ENCODE measurements at places on chromosomes 1 and 21.

DNA sequence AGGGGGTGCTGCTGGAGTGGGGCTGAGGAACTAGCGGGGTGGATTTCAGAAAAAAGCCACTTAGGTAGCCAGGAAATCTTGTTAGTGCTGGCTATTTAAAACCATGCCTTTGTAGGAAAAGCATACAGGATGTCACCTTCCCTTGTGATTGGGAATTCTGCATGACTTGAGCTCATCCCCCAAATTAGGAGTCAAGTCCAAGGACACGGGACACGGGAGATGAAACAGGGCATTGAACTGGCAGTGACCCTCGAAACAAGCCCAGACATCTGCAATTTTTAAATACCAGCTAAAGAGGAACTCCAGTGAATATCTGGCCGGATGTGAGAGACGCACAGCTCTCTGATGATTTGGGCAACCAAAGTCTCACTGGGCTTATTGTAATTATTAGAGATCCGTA lies 32.8 kb downstream of the C2CD2 start:
- no peak for DNase-seq

- peak; percentile 54 for DNase-seq
These were observed 23.8 kb upstream of the LRRC8C start for GRCh38 chr1:89608984-89609725.

DNA sequence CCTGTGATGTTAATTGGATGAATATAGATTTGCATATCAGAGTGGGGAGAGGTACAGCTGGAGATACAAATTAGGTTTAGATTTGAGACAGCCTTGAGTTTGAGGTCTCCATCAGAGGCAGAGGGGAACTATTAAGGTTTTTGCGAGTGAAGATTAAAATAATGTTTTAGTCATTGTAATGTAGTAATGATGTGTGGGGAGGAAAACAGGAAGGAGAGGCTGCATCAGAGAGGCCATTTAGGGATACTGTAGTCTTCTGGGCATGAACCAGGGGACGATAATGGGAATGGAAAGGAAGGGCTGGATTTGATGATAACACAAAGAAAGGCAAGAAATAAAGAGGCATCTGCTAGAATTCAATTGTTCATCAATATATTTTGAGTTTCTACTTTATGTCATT lies 9.5 kb downstream of the CD84 start:
- no peak for DNase-seq

GRCh38 chr21:21003701-21004100 lies 5.5 kb downstream of the NCAM2 start:
- DNase-seq: no peak

- no peak for DNase-seq
These were observed 190.0 kb downstream of the BRINP2 start for GRCh38 chr1:177360791-177361190.

- DNase-seq: peak; percentile 13
These were observed 8.0 kb upstream of the RLF start for GRCh38 chr1:40153073-40153770.

- DNase-seq: no peak
These were observed 2.6 kb downstream of the PTAFR start for GRCh38 chr1:28173980-28174297.

DNA sequence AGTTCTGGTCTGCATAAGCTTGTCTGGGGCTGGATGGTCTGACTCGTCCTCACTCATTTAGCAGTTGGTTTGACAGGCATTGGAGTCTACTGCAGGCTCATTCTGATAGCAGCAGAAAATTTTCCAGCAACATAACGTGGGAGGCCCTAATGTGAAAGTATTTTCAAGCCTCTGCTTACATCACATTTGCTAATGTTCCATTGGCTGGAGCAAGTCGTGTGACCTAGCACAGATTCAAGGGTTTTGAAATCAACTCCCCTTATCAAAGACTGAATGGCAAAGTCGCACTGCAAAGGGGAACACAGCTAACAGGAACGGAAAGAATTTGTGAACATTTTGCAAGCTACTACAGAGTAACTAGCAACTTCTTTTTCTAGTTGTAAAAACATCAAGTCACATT lies 2.3 kb upstream of the USH2A start:
- DNase-seq: no peak

GRCh38 chr1:6347641-6348487 lies 45.7 kb downstream of the ACOT7 start:
- peak; percentile 62 for DNase-seq

GRCh38 chr1:79441238-79441637 lies 434.7 kb upstream of the ADGRL4 start:
- no peak for DNase-seq

DNA sequence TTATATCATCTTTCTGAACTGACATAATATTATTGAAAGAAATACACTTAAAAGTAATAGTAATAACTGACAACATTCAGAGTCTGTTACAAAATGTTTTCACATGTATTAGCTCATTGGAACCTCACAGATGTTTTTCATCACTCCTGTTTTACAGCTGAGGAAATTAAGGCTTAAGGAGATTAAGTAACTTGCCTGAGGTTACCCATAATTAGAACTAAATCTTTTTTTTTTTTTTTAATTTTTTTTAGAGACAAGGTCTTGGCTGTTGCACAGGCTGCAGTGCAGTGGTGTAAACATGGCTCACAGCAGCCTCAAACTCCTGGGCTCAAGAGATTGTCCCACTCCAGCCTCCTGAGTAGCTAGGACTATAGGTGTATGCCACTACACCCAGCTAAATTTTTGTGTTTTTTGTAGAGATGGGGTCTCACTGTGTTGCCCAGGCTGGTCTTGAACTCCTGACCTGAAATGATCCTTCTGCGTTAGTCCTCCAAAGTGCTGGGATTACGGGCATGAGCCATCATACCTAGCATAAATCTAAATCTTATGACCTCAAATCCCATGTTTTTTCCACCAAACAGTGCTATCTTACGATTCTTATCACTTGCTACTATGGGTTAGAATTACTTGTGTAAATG lies 64.7 kb upstream of the MACF1 start:
- DNase-seq: no peak

DNA sequence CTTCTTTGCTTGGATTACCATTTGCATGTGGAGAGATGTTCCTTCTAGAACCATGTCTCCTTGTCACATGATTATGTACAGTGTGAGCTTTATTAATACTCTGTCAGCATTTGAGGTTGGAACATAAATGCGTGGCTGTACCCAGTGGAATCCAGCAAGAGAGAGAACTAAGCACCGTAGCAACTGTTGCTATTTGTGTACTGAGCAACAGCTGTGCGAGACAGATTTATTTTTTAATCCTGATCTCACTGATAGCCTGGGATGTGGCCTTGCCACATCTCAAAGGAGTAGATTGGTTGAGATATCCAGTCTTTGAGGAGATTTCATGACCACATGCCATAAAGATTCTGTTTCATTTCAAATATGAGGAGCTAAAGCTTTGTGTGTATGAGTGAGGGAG lies 43.4 kb downstream of the KIF1B start:
- no peak for DNase-seq

- DNase-seq: no peak
These were observed 24.5 kb upstream of the GNPAT start for GRCh38 chr1:231216498-231216897.

DNA sequence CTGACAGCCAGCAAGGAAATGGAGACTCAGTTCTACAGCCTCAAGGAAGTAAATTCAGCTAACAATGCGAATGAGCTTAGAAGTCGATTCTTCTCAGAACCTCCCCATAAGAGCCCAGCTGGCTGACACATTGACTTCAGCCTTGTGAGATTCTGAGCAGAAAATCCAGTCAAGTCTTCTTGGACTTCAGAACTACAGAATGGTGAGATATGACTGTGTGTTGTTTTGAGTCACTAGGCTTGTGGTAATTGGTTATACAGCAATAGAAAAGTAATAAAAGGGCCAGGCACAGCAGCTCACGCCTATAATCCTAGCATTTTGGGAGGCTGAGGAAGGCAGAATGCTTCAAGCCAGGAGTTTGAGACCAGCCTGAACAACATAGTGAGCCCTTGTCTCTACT lies 161.8 kb upstream of the IVNS1ABP start:
- no peak for DNase-seq

DNA sequence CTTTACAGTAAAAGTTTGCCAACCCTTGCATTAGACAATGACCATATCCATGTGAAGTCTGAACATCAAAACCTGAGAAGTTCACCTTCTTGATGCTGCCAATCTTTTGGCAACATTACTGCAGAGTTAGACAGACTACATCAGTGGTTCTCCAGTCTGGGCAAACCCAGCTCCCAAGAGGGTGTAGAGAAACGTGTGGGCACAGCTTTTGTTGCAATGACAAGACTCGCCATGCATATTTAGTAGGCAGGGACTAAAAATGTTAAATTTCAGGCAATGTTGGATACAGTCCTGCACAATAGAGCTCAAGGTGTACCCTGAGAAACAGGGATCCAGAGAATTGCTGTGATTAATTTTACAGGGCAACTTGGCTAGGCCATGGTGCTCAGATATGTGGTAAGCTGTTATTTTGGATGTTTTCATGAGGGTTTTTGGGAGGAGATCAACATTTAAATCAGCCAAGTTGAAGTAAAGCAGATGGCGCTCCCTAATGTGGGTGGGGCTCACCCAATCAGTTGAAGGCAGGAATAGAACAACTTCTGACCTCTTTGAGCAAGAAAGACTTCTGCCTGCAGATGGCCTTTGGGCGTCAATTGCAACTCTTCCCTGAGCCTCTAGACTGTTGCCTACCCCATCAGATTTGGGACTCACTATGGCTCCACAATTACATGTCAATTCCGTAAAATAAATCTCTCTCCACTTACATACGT lies 37.6 kb upstream of the CLDN14 start:
- no peak for DNase-seq

GRCh38 chr1:63662841-63663240 lies 69.6 kb downstream of the PGM1 start:
- DNase-seq: no peak

DNA sequence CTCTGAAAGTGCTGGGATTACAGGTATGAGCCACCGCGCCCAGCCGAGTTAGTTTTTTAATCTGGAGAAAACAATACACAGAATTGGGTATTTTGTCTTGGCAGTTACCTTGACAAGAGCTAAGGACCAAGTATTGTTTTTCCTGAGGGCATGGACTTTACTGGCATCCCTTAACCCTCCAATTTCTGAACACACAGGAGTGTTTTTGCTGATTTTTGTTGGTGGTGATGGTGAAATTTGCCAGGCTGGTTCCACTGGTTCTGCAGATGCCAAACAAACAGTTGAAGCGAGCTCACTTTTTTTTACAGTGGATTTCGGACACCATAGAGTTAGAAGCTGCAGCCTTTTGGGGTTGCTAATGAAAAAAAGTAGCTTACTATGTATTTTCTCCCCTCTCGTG lies 37.2 kb upstream of the SH3D21 start:
- DNase-seq: no peak

- peak; percentile 14 for DNase-seq
These were observed 7.8 kb downstream of the F11R start for GRCh38 chr1:161013131-161013487.

DNA sequence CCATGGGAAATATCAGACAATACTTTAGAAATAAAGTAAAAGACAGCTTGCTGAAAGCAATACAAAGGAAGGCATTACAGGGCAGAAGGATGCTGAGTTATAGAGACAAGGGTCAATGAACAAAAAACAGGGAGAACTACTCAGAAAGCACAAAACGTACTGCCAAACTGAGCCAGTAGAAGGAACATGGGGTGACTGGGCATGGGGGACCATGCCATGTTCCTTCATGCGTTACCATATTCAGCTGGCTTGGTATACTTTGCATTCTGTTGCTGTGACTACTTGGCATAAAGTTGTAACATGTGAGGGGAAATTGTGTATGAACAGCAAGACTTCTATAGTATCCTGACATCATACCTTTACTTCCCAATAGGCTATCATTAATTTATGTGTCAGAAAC lies 358.6 kb upstream of the LYPLAL1 start:
- no peak for DNase-seq

- DNase-seq: no peak
These were observed 6.5 kb upstream of the MAB21L3 start for GRCh38 chr1:116104667-116105066.

DNA sequence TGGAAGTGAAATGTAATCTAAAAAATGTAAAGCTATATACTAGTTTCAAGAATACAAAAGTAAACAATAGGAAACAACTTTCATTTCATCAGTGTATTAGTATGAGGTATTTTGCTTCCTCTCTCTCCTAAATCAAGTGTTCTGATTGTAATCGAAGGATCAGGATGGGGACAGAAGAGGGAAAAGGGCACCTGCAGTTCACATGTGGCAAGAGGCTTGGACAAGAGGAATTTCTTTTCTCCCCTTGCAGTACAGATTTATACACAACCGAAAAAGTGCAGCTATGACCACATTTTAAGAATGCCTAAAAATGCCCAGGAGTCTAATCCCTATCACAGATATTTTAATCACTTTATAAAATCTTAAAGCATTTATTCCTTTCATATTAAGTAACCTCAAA lies 63.7 kb downstream of the NRIP1 start:
- DNase-seq: no peak

DNA sequence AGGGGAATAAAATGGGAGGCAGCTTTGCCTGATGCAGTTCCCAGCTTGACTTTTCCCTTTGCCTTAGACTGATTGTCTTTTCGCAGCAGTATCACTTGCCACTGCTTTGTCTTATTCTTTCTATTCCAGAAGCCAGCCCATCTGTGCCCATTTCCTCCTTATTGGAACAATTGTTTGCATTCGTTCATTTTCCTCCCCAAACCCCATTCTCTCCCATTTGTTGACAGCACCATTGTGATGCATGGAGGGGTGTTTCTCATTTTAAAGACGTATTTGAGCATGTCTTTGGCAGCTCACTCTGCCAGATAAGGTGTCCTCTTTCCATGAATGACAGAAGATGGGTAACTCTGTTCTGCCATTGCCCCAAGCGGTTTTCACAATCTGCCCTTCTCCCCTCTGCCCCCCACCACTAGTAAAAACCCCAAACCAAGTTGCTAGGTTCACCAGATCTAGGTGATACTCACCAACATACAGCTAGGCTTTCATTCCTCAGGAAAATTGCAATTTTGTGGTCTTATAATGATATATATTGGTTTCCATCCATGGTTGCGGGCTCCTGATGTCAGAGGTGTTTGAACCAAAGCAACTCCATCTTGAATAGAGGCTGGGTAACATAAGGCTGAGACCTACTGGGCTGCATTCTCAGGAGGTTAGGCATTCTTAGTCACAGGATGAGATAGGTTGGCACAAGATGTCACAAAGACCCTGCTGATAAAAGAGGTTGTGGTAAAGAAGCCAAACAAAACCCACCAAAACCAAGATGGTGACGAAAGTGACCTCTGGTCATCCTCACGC lies 30.8 kb downstream of the SERBP1 start:
- DNase-seq: no peak

- no peak for DNase-seq
These were observed 641.5 kb downstream of the PLPP3 start for GRCh38 chr1:55937840-55938375.

DNA sequence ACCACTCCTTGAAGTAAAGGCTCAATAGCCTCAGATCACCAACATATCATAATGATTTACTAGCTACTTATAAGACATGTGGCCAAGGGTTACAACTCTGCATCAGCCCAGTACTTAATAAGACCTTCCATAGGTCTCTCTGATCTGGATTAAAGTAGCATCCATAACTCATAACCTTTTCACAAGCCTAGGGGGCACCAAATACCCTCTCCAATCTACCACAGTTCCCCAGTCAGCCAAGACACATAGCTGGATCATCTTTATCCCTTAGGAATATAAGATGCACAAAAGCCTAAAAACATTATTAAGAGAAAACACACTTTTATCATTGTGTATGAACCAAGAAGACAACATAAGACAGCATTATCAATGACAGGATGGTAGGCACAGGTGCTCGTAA lies 22.1 kb downstream of the SSX2IP start:
- DNase-seq: no peak

GRCh38 chr1:57724535-57724934 lies 300.7 kb upstream of the DAB1 start:
- no peak for DNase-seq

GRCh38 chr21:26679284-26679683 lies 106.2 kb upstream of the CYYR1 start:
- no peak for DNase-seq

GRCh38 chr1:4425892-4426291 lies 228.5 kb upstream of the AJAP1 start:
- no peak for DNase-seq

All from CD4-positive, alpha-beta T cell treated with Interferon gamma for 1 hour (primary cell).